ENCODE measurements at places on chromosomes 11 and 22.

DNA sequence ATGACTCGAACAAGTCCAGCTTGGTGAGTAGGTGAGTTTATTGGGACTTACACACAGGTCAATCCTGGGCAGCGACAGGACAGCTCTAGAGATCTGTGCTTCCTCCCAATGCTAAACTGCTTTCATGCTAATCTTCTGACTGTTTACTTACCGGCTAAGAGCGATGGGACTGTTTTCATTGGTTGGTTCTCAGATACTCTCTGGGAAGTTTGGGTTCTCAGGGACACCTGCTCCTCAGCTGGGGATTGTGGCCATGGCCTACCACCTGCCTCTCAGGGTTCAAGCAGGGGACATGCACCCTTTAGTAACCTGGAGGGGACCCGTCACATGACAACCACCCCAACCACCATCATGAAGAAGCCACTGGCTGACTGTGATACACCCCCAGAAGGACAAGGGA lies 13.1 kb downstream of the APOL2 start:
- H3K27ac ChIP-seq = no peak overlapping the region
- peaks cover 17% of the 10 kb centered on the region for H3K36me3 ChIP-seq
- no peak overlapping the region for H3K4me3 ChIP-seq
- no peaks in the 10 kb centered on the region for H3K27me3 ChIP-seq

DNA sequence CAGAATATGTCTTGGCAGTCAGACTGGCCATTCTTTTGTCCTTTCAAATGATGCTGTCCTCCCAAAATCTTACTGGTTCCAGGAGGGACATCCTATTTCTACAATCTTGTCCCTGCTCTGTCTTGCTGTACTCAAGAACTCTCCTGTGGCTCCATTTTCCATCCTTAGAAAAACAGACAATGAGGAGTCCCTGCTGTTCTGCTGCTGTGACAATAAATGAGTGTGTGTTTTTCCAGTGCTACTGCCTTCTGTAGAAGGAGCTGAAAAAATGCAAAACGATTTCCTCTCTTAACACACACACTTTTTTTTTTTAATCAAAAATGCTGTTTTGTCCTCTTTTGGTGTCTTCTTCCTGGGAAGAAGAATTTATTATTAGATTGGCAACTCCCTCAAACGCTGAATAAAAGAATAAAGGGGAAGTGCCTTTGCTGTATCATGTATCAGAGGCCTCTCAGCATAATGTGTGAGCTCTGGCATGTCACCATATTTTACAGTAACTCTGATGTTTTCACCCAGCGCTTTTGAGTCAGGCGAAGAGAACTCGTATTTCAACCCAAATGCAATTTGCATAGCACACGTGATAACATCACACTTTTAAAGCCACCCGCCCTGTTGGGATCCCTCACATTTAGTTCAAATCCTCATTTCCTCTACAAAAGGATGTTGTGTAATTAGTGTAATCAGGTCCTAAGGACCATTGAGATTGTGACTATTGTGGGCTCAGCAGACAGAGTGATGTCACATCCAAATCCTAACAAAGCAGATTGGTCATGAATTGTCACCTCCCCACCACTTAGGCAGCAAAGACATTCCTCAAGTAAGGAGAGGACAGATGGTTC lies 496.0 kb upstream of the LARGE1 start:
- no peaks in the 10 kb centered on the region for H3K4me1 ChIP-seq
- H3K4me3 ChIP-seq = no peak overlapping the region
- no peak overlapping the region for H3K27ac ChIP-seq
- no peaks in the 10 kb centered on the region for H3K36me3 ChIP-seq
- no peak for DNase-seq

DNA sequence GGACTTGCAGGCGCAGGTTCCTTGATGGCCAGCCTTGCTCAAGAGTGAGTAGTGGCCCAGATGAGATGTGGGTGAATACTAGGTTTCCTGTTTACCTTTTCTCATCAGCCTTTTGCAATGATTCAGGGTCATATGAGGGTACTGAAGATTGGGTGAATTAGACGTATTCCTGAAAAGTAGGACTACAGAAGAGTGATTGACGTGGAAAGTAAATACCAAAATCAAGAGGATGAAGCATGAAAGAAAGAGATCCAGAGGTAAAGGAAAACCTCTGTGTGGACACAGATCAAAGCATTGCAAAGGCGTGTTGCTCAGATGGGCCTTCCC lies 59.9 kb downstream of the CYB5R2 start:
- no peaks in the 10 kb centered on the region for H3K36me3 ChIP-seq
- H3K4me1 ChIP-seq = no peaks in the 10 kb centered on the region
- no peak overlapping the region for H3K4me3 ChIP-seq
- H3K27ac ChIP-seq = no peak overlapping the region
- H3K27me3 ChIP-seq = no peaks in the 10 kb centered on the region
- DNase-seq = no peak

GRCh38 chr11:109308551-109308950 lies 113.4 kb upstream of the C11orf87 start:
- no peaks in the 10 kb centered on the region for H3K27me3 ChIP-seq
- no peaks in the 10 kb centered on the region for H3K4me1 ChIP-seq
- H3K4me3 ChIP-seq = no peak overlapping the region
- no peaks in the 10 kb centered on the region for H3K36me3 ChIP-seq
- H3K27ac ChIP-seq = no peak overlapping the region

DNA sequence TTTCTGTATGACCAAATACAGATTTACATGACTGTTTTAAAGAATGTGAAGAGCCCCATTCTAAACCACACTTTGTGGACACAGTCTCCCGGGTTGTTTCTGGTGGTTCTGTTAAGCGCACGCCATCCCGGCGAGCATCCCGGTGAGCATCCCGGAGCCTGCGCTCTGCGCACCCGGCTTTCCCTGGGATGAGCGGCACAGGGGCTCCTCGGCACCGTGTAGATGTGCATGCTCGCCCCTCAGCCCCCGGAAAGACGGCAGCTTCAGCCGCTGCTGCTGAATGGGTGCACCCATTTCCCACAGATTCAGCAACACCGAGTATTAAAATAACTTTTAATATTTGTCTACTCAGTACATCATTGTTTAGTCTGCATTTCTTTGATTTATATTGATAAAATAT lies 36.0 kb downstream of the GLB1L2 start:
- H3K4me3 ChIP-seq = no peak overlapping the region
- H3K36me3 ChIP-seq = no peaks in the 10 kb centered on the region
- no peak for DNase-seq
- no peaks in the 10 kb centered on the region for H3K4me1 ChIP-seq
- H3K27ac ChIP-seq = no peak overlapping the region
- no peaks in the 10 kb centered on the region for H3K27me3 ChIP-seq

GRCh38 chr11:2149864-2150847 lies 10.9 kb downstream of the INS start:
- no peak overlapping the region for H3K4me3 ChIP-seq
- H3K4me1 ChIP-seq = peaks cover 6% of the 10 kb centered on the region
